Right ventricle myocardium inferior (tissue), 1 donor: ENCODE measurements at places on chromosomes 6 and 20. TPM values are rescaled to one million over a fixed set of nuclear protein-coding genes. Genes with fewer than 3 reads are reported as not detected.

FNDC11 gene
- 0.16 TPM for total RNA-seq

DNA sequence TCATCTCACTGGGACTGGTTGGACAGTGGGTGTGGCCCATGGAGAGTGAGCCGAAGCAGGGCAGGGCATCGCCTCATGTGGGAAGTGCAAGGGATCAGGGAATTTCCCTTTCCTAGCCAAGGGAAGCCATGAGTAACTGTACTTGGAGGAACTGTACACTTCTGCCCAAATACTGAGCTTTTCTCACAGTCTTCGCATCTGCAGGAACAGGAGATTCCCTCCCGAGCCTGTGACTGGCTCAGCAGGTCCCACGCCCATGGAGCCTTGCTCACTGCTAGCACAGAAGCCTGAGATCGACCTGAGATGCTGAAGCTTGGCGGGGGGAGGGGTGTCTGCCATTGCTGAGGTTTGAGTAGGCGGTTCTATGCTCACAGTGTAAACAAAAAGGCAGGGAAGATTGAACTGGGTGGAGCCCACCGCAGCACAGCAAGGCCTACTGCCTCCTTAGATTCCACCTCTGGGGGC, 10.4 kb upstream of the CALHM5 start:
- no peak for DNase-seq

- no peak for DNase-seq
Measured at GRCh38 chr6:34018026-34018425, 127.9 kb downstream of the GRM4 start.

GRCh38 chr6:35178012-35178411, 35.7 kb upstream of the SCUBE3 start:
- no peak for DNase-seq

GRCh38 chr20:63367446-63368055, 6.4 kb upstream of the CHRNA4 start:
- no peak for DNase-seq

- DNase-seq = no peak
Measured at GRCh38 chr6:155183095-155183494, 80.7 kb upstream of the CLDN20 start.

- no peak for DNase-seq
Measured at GRCh38 chr6:142002825-142003405, 129.8 kb upstream of the GJE1 start.

DNA sequence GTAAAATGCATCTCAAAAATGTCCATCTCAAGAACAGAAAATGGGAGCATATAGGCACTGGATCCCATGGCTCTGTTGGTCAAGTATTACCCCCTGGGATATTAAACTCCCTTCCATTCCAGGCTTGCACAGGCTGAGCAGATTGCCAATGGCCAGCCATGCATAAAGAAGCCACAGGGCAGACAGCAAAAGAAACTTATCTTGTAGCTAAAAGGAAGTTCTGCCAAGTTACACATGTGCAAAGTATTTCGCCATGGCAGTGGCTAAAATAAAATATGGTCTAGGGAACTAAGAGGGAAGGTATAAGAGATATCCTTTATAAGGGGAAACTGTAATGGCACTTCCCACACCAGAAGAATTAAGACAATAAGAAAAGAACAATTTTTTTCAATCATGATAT, 415.6 kb upstream of the BTBD3 start:
- DNase-seq = no peak

DNA sequence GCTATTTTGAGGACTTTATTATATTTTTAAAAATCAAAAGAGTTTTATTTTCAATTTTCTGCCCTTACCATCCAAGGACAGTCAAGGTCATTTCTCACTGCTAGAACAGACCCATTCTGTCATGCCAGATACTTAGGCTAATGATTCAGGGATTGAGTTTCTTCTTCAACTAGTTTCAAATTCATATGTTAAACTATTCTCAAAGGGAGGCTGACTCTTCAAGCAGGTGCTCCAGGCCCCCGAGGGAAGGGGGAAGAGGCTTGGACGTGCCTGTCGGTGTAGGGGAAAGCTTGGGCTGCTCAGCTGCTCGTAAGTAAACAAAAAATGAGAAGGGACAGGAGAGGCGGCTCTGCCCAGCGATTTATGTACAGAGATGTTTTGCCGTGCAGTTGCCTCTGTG, 69.4 kb upstream of the MYLIP start:
- DNase-seq = no peak

DNA sequence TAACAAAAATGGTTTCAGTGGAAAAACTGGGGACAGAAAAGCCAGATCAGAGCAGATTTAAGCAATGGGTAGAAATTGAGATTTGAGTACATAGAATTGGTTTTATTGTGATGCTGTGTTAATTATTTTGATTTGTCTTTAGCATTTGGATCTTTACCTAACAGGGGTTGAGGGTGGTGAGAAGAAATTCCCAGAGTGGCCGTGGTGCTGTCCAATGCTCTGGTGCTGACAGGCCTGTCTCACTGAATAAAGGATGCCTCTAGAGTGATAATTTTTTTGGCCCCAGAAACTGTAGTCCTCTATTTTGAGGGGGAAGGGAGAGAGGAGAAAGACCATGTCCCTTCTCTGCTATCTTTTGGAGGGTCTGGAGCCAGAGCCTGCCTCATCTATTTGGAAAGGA, 79.1 kb downstream of the LYRM2 start:
- no peak for DNase-seq

CST7 gene
- total RNA-seq = 1.4 TPM

GRCh38 chr6:157246048-157246630, 77.2 kb downstream of the TMEM242 start:
- no peak for DNase-seq

ZBP1 gene
- 0.22 TPM for total RNA-seq

GRCh38 chr6:13447949-13448724, 39.3 kb downstream of the GFOD1 start:
- DNase-seq = no peak

DNA sequence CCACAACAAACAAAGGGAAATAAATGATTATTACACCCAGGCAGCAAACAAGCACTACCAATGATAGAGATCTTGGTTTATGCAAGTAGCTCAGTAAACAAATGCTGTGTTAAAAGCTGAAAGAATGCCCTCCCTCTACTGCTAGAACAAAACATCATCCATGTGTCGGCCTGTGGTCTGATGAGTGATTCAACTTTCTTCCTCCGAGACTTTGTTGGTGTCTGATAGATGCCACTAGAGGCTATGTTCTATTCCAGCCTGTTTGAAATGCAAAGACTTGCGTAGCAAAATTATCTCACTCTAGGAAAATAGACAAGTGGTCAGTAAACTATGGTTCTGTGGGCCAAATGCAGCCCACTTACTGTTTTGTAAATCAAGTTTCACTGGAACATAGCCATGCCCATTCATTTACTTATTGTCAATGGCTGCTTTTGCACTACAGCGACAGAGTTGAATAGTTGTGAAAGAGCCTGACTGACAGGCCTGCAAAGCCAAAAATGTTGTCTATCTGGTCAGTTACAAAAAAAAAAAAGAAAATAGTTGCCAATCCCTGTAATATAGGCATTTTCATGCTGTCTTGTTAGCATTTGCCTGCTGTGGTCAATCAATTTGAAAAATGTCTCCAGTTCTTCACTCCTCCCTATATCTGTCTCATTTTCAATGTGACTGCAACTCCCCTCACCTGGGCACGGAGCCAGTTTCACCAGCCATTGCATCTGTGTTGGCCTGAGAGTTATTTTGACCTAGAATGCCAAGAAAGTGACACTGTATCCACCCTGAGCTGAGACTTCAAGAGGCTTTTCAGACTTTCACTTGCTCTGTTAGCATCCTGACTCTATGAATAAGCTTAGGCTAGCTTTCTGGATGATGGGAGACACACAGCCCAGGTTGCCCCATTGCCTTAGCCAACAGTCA, 544.6 kb upstream of the BTBD3 start:
- DNase-seq = peak; percentile 53

GRCh38 chr20:61280217-61280980, 28.3 kb downstream of the CDH4 start:
- no peak for DNase-seq

DNA sequence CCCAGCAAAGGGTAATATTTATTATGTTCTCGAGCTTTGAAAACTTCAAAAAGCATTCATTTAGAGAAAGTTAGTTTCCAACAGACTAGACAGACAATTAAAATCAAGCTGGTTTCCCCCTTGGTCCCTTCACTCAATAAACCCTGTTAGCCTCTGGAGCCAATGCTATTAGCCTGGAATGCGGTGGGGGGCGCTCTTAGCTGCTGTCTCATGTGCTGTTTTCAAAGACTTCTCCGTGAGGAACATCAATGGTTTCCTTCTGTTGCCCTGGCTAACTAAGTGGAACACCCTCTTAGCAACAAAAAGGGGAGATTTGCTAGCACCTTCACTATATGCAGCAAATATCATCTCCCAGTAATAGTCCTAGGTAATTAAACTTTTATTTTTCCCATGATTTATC, 86.4 kb downstream of the LY86 start:
- DNase-seq = no peak

SRSF6 gene
- 52.0 TPM for total RNA-seq

CLIC5 gene
- total RNA-seq = 312 TPM

DNA sequence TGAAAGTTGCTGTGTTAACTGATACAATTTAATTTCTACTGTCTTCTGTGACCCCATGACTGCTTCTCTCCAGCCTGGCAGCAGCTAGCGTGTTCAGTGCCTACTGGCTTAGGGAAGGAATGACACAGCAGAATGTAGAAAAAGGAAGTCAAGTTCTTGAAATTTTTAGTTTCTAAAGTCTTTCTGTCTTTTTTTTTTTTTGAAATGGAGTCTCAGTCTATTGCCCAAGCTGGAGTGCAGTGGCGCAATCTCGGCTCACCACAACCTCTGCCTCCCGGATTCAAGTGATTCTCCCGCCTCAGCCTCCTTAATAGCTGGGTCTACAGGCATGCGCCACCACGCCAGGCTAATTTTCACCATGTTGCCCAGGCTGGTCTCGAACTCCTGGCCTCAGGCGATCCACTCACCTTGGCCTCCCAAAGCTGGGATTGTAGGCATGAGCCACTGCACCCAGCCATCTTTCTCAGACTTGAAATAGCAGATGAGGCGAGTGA, 39.3 kb downstream of the PCNA start:
- peak; percentile 94 for DNase-seq
